ENCODE measurements at places on chromosomes 12 and 14. TPM values are rescaled to one million over a fixed set of nuclear protein-coding genes. Genes with fewer than 3 reads are reported as not detected.

GRCh38 chr12:121226399-121226798 is 16.5 kb downstream of the P2RX4 start:
- H3K36me3 ChIP-seq = peaks cover 9% of the 10 kb centered on the region
- no peak overlapping the region for H3K4me3 ChIP-seq
- H3K27ac ChIP-seq = peak overlapping the region; percentile 70

DNA sequence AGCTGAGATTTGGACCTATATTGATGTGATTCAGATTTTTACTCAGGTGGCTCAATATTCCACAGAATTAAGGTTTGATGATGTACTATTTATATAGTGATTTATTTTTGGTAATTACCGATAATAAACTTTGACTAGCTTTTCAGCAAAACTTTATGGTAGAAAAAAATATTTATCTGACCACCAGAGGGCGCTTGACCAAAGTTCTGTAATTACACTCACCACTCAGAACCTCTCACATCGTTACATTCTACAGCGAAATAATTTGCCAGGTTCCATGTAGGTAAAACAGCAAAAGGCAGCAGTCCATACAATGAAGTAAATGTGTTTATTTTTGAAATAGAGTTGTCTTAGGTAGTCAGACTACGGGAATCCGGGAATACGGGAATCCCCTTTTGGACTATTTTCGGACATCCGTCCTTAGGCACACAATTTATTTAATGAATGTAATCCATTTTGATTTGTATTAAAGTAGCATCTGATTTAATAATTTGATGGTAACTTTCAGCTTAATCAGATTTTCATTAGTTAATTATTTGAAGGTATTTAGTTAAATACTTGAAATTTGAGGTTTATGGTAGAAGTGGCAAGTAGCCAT is 143.0 kb upstream of the DDHD1 start:
- peak; percentile 28 for DNase-seq
- no peaks in the 10 kb centered on the region for H3K36me3 ChIP-seq
- no peak overlapping the region for H3K4me3 ChIP-seq
- H3K4me1 ChIP-seq = no peaks in the 10 kb centered on the region
- no peaks in the 10 kb centered on the region for H3K27me3 ChIP-seq

DNA sequence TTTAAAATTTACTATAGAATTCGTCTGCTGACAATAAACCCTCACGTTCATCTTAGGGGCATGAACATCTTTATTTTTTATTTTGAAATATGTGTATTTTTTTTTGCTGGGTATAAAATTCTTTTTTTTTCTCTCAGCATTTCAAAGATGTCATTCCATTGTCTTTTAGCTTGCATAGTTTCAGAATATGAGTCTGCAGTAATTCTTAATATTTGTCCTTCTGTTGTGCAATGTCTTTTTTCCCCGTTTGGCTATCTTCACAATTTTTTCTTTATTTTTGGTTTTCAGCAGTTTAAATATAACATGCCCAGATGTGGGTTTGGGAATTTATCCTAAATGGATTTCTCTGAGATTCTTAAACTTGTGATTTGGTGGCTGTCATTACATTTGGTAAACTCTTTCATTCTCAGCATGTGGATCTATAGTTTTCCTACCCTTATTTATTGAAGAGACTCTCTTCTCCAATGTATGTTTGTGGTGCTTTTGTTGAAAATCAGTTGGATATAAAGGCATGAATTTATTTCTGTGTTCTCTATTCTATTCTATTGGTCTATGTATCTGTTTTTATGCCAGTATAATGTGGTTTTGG is 37.8 kb upstream of the PLBD1 start:
- DNase-seq = no peak
- H3K4me1 ChIP-seq = no peaks in the 10 kb centered on the region
- H3K36me3 ChIP-seq = peaks cover 15% of the 10 kb centered on the region
- H3K27me3 ChIP-seq = peaks cover 14% of the 10 kb centered on the region
- no peak overlapping the region for H3K27ac ChIP-seq

DNA sequence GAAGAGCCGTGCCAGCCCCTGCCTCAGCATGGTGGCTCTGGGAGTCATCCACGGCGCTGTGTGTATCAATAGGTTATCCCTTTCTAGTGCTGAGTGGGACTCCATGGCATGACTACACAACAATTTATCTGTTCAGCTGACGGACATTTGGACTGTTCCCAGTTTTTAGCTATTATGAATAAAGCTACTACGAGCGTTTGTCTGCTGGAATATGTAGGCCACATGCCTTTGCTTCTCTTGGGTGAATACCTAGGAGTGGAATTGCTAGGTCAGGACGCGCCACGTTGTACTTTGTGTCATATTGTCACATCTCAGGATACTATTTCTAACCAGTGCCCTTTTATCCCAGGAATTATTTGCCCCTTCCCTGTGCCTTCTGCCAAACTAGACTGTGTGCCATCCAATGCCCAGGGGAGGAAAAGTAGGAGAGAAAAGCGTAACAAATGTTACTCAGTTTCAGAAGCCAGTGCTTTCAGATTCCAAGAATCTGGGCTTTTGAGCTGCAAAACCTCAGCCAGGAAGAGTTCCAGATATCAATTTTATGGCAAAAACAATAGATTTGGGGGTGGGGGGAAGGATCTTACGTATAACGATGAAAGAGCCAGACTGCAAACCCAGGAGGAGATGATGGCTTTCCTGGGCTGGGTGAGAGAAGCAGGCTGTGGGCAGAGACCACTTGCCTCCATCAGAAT is 62.5 kb upstream of the NCOR2 start:
- no peak overlapping the region for H3K4me3 ChIP-seq
- no peak for DNase-seq
- no peaks in the 10 kb centered on the region for H3K36me3 ChIP-seq
- H3K27me3 ChIP-seq = no peaks in the 10 kb centered on the region
- no peak overlapping the region for H3K27ac ChIP-seq

DNA sequence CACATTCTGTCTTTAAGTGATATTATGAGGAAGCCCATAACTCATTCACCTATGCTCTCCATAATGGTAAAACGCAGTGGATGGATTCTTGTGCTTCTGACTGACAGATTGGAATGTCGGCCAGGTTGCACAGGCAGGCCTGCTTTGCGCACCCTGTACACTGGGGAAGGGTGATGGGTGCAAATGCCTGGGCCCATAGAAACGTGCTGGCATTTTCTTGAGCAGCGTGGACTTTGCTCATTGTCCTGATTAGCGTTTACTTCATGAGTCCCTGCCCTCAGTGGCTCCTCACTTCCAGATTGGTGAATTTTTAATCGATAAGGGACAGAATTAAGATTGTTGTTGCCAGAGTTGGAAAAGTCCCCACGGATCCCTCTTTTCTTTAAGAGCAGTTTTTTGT is 80.9 kb upstream of the TRAF3 start:
- no peak for DNase-seq
- no peaks in the 10 kb centered on the region for H3K27me3 ChIP-seq
- H3K4me3 ChIP-seq = no peak overlapping the region
- no peaks in the 10 kb centered on the region for H3K36me3 ChIP-seq
- H3K4me1 ChIP-seq = peaks cover 32% of the 10 kb centered on the region
- no peak overlapping the region for H3K27ac ChIP-seq

- H3K36me3 ChIP-seq = no peaks in the 10 kb centered on the region
- no peak overlapping the region for H3K4me3 ChIP-seq
- no peak overlapping the region for H3K27ac ChIP-seq
- DNase-seq = no peak
These were observed 260.5 kb downstream of the ADAMTS20 start for GRCh38 chr12:43291516-43291915.

DNA sequence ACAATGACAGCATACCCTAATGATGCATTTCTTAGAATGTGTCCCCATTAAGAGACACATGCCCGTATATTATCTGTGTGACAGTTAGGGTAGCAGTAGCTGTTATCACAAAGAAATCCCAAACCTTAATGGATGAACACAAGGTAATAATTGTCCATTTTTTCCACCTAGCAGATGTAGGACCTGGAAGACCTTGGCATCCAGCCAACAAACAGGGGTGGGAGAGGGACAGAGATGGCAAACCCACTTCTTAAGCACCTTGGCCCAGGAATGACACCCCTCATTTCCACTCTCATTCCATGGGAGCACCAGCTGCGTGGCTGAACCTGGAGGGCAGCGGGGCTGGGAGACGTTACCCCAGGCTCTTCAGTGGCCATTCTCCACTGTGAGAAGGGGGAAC is 679.0 kb downstream of the AACS start:
- no peak overlapping the region for H3K4me3 ChIP-seq
- no peaks in the 10 kb centered on the region for H3K4me1 ChIP-seq
- H3K27ac ChIP-seq = no peak overlapping the region
- H3K27me3 ChIP-seq = no peaks in the 10 kb centered on the region

GRCh38 chr12:22881878-22882385 is 257.0 kb downstream of the ETNK1 start:
- H3K4me3 ChIP-seq = no peak overlapping the region
- no peak for DNase-seq
- no peaks in the 10 kb centered on the region for H3K36me3 ChIP-seq
- H3K27me3 ChIP-seq = no peaks in the 10 kb centered on the region

DNA sequence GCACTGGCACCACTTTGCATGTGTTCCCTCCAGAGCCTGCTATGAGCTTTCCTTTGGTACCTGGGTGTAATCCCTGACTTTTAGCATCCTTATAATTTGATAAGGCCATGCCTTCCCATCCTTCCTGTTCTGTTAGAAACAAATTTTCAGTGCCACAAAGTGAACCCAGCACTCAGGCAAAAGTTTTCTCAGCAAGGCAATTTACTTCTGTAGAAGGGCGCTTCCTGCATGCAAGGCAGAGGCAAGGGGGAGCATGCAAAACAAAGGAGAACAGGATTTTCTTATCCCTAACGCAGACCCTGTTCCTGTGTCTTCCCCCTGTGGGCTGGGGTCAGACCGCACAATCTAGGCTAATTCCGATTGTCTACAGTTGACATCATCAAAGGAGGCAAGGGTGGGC is 108.7 kb downstream of the RIN3 start:
- H3K4me1 ChIP-seq = no peaks in the 10 kb centered on the region
- no peak overlapping the region for H3K27ac ChIP-seq
- H3K27me3 ChIP-seq = no peaks in the 10 kb centered on the region
- no peak for DNase-seq

- no peaks in the 10 kb centered on the region for H3K27me3 ChIP-seq
- DNase-seq = no peak
- H3K27ac ChIP-seq = no peak overlapping the region
- H3K4me1 ChIP-seq = peaks cover 18% of the 10 kb centered on the region
These were observed 67.6 kb downstream of the KIF21A start for GRCh38 chr12:39375206-39375808.

GRCh38 chr12:57624441-57625220 is 8.4 kb downstream of the B4GALNT1 start:
- DNase-seq = no peak
- peaks cover 96% of the 10 kb centered on the region for H3K27me3 ChIP-seq
- H3K4me1 ChIP-seq = peaks cover 38% of the 10 kb centered on the region
- H3K4me3 ChIP-seq = no peak overlapping the region

DNA sequence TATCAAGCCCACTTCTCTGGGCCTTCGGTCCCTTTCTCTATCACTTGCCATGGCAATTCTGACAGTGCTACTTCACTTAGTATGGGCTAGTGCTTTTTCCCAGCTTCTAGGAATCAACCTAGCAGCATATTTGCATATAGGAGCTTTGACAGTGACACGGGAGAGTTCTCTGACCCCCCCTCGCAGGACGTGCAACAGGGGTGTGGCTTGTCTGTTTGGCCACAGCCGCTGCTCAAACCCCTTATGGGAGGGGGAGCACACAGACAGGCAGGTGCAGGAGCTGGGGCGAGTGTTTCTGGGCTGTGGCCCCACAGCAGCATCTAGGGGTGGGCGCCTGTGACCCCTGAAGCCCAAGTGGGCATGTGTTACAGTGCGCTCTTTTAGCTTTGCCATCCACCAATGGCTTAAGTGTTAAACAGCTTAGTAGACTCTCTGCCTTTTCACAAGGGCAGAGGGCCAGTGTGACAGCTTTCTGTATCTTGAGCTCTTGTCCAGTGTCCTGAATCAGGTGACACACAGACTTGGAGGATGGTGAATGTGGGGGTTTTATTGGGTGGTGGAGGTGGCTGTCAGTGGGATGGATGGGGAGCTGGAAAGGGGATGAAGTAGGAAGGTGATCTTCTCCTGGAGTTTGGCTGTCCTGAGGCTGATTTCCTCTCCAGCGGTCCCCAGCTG is 229.3 kb downstream of the PCNX1 start:
- no peak overlapping the region for H3K4me3 ChIP-seq
- peaks cover 18% of the 10 kb centered on the region for H3K4me1 ChIP-seq

DNA sequence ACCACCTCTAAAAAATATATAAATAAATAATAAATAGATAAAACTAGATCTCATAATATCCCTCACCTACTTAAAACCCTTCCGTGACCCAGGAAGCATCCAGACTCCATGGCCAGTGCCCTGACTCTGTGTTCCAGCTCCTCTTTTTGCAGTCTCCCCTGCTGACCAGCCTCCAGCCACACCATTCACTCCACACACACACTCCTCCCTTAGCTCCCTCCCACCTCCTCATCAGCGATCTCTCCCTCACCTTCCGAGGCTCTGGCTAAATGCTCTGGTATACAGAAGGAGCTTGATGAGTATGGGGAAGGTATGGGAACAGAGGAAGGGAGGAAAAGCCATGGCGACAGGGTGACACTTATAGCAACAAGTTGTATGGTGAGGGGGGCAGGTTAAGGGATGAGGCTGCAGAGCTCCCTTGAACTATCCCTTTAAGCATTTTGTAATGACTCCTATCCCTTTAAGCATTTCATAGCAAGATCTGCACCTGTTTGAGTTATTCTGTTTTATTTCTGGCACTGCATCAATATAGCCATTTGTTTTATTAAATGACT is 26.1 kb upstream of the EIF4B start:
- no peak for DNase-seq
- no peak overlapping the region for H3K4me3 ChIP-seq
- peaks cover 8% of the 10 kb centered on the region for H3K4me1 ChIP-seq

DNA sequence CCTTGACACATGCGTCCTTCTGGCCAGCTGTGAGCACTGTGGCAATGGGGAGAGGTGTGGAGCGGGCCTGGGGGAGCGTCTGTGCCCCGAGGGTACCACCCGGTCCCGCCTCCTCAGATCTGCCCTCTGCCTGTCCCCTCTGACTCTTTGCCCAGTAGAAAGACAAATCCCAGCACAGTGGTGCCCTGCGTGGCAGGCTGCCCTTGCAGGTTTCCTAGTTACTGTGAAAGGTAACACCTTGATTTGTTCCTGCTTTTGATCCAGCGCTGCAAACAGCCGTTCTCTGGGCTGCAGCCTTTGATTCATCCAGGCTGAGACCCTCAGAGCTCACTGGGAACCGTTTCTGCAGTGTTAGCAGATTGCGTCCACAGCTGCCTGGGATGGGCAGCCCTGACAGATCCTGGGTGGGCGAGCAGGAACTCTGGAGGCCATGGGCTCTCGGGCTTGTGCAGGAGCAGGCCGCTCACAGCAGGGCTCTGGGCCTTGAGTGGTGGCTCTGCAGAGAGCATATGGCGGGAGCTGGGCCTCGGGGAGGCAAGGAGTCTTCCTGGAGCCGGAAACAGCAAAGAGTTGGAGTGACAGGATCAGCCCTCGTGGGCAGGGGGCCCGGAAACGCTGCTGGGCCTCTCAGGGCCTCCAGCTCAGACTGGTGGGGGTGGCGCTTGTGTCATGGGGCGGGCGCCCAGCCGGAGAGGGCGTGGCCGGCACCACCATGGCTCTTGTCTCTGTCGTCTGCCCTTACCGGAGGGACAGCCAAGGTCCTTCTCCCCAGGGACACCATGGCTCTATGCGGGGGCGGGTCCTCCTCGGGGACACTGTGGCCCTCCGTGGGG is 16.6 kb downstream of the FBRSL1 start:
- no peaks in the 10 kb centered on the region for H3K27me3 ChIP-seq
- no peaks in the 10 kb centered on the region for H3K36me3 ChIP-seq
- peaks cover 39% of the 10 kb centered on the region for H3K4me1 ChIP-seq
- peak overlapping the region; percentile 67 for H3K27ac ChIP-seq
- peak overlapping the region; percentile 70 for H3K4me3 ChIP-seq
- peak; percentile 77 for DNase-seq

The KLRC1 gene
- total RNA-seq = 9.0 TPM

The DLGAP5 gene
- total RNA-seq = 68.2 TPM

The SLCO1A2 gene
- total RNA-seq = not detected

The STXBP6 gene
- not detected for total RNA-seq

The ASCL1 gene
- not detected for total RNA-seq

The TBC1D30 gene
- 0.14 TPM for total RNA-seq

The AICDA gene
- not detected for total RNA-seq

The OAS1 gene
- total RNA-seq = 41.9 TPM

The AKAP6 gene
- 3.9 TPM for total RNA-seq

All from activated T-cell treated with anti-CD3 and anti-CD28 coated beads, Interleukin-2, amount 50 U/mL, for 72 hours (primary cell).